ENCODE measurements at places on chromosomes 5 and 9.

DNA sequence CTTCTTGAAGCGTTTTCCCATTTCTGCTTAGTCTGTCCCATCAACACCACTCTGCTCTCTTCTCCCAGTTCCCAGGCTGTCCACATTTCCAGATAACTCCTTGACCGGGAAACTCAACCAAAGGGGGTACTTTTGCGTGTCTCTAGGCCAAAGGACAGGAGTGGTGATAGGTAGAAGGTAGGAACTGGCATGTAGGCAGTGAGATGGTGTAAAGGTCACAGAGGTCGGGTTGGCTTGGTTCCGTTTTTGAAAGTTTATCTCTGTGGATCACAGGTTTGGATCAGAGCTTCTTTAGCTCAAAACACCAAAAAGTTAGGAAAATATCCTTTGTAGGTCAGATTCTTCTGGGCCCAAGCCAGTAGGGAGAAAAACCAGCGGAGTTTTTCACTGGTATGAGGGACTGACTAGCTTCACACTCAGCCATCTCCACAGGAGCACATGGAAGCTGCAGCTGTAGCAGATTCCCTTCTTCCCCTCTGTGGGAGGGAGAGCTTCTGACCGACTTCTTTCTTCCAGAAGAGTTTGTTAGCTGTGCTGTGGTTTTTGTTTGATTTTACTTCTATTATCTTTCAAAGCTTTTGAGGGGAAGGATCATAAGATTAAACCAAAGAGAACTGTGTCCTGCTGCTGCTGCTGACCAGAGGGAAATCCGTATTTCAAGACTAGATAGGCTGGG is 98.4 kb upstream of the DMRT1 start:
- DNase-seq, result no peak

DNA sequence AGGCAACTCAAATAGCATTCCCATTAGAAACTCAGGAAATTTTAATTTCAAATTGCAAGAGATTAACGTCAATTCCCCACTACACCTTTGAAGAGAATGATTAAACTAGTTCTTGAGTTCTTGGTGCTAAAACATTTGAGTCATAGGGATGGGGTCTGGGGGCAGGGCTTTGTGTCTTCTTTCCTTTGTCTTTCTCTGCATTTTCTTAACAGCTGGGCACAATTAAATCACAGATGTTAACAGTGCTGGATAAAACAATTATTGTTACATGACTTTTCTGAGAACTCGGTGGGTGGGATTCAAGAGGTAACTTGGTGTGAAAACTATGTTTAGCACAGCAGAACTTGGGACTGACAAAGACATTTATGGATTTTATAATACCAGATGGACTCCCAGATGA is 351.9 kb upstream of the TNC start:
- peak; percentile 5 for DNase-seq

GRCh38 chr9:124242331-124243194 is 15.2 kb upstream of the NEK6 start:
- no peak for DNase-seq

DNA sequence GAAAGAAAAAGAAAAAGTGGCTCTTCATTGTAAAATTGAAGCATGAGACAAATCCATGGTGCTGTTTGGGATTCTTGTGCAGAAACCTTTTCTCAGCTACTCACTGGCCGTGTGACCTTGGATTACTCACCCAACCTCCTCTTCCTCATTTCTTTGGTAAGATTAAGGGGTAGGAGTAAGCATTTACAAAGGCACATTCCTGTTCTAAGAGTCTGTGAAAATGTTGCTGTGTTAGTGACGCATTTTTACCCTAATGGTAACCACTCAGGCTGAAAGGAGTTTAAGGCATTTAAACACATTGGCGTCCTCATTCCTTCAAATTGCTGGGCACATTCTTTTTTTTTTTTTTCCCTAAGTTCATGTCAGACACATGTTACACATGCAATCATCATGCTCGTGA is 4.3 kb downstream of the RAI14 start:
- no peak for DNase-seq

DNA sequence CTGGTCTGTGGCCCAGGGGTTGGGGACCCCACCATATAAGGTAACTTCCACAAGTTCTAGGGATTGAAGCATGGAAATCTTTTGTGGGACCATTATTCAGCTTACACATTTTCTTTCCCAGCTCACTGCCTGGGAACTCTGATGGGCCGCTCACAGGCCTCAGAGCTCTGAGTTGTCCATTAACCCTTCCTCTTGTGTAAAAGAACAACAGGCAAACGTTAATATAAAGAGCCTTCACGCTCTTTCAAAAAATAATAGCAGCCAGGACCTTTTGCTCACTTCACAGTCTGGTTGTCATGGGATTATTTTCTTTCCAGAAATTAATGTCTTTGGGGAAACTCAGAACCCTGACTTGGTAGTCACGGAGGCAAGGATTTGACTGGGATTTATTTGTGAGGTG is 443.3 kb downstream of the AGTPBP1 start:
- no peak for DNase-seq

GRCh38 chr5:180112181-180112861 is 40.8 kb upstream of the RNF130 start:
- no peak for DNase-seq

DNA sequence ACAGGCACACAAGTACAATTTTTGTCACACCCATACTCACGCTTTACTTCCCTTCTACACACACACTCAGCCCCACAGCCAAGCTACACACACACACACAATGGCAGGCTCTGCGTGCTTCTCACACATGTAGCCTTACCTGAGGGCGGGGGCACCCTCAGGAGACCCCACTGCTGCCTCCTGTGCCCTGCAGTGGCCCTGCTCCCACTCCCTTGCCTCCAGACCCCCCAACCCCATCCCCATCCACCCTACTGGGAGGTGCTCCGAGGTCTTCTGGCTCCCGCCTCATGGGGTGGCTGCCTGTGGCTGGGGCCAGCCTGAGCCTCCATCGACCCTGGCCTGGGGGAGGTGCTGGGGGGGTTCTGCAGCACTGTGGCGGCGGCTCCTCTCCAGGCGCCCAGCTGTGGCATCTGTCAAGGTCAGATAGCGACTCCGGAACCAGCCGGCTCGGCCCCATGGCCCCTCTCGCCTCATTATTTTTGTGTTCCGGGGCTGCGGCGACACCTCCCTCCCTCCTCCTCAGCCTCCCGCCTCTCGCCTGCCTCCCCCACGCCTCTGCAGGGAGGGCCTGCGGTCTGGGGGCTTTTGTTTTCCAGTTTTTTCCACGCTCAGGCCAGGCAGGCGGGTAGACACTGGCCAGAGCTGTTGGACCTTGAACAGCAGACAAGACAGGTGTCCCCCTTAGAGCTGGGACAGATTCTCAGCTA is 21.7 kb downstream of the CXXC5 start:
- no peak for DNase-seq

DNA sequence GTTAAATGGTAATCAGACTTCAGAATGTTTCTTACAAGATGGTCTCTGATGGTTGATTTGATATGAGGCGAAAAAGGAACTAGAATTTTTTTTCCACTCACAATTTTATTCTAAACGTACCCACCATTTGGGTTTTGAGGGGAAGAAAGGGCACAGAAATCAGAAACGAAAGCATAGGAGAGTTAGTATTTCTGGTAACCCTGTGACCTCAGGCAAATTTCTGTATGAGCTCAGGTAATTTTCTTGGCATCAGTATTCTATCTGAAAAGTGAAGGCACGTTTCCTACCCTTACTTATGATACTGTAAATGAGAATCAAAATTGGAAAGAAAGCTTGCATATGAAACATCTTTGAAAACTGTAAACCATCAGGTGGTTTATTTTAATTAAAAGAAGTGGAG is 26.5 kb downstream of the TMEFF1 start:
- DNase-seq, result no peak

DNA sequence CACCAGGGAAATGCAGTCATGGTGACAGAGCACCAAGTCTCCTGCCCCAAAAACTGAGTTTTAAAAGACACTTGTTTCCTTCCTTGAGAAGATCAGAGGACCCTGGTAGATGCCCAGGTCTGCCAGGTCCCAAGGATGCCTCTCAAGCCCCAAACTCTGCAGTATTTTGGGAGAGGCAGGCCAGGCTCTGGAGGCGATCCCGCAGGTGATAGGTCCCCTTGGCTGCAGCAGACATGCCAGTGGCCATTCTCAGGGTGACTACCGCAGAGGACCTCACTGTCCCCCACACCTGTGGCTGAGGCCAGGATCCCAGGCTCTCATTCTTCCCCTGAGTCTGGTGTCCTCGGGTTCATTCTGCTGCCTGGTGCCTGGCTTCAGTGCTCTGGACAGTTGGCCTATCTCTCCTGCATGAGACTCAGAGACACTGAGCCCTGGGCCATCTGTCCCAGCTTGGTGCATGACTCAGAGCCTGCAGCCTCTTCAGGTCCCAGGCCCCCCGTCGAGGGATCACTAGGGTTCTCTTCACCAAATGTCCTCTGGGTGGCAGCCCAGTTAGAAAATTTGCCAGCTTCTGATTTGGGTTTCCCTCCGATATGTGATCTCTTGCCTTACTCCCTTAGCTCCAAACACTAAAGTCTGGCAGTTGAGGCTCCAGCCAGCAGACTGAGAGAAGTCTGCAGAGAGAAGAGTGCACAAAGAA is 59.7 kb upstream of the GARNL3 start:
- no peak for DNase-seq

DNA sequence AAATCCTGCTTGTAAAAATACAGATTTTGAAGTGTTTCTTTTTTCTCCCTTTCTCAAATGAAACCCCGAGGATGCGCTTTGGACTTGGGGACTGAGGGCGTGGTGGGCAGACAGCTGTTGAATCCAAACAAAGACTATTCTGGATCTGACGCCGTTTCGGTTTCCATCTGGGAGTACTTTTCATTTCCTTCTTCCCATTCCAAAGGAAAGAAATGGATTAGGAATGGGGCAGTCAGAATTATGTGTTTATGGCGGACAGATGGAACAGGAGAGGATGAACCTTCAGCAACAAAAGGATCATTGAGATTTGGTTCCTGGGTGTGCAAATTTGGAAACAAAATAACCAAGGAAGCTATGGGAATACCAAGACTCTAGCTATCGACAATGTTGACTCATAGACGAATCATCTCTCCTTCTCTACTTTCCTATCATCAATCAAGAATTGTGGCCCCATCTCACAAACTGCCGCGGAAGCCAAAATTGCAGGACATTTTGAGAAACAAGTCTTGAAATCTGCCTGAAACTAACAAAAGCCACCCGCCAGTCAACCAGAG is 300.6 kb downstream of the PARP8 start:
- no peak for DNase-seq

GRCh38 chr5:145544401-145544800 is 290.7 kb downstream of the PRELID2 start:
- DNase-seq, result no peak

DNA sequence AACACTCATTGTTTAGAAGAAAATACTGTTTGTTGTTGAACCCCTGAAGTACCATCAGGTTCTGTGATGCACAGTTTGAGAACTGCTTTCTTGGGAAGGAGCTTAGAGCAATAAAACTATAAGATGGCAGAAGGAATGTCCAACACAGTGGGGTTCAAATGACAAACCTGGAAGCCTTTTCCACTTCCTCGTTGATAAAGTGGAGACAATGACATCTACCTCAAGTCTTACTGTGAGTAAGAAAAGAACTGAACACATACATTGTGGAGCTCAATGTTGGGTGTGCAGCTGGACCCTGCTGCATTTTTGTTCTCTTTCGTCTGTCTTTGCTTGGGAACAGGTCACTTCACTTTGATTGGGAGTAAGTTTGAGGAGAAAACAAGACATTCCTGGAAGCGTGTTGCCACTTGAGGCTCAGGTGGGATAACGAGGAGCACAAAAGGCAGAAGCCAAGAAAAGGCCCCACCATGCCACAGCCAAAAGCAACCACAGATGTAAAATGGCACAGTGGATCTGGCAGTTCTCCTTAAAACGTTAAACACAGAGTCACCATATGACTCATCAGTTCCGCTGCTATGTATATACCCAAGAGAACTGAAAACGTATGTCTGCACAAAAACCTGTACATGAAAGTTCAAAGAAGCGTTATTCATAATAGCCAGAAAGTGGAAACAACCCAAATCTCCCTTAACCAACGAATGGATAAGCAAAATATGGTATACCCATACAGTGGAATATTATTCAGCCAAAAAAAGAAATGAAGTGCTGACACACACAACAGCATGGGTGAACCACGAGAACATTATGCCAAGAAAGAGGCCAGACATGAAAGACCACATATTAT is 42.9 kb upstream of the SUB1 start:
- DNase-seq, result peak; percentile 64

DNA sequence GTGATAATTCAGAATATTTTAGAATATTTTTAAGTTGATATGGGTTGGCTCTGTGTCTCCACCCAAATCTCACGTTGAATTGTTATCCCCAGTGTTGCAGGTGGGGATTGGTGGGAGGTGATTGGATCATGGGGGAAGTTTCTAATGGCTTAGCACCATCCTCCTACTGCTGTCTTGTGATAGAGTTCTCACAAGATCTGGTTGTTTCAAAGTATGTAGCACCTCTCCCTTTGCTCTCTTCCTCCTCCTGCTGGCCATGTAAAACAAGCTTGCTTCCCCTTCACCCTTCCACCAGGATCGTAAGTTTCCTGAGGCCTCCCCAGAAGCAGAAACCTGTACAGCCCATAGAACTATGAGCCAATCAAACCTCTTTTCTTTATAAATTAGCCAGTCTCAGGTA is 214.6 kb upstream of the C9orf72 start:
- DNase-seq, result no peak

GRCh38 chr9:34589636-34590380 is at the start of gene CNTFR:
CNTFR (minus strand) TSS chr9:34589724; CDS start chr9:34568981, 20,743 bp downstream.
- no peak for DNase-seq

DNA sequence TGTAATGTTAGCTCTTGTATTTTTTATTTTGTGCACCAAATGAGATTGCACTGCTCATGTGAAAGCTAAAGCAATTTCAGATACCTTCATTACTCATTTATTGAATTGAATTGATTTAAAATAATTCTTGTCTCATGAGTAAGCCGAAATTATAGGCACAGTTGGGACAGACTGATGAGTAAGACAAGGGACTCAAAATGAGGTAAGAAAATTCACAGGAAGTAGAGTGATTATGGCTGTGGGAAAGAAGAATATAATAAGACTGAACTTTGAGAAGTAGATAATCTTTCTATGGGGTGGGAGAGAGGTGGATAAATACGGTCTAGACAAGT is 51.1 kb downstream of the NUDT12 start:
- peak; percentile 60 for DNase-seq

DNA sequence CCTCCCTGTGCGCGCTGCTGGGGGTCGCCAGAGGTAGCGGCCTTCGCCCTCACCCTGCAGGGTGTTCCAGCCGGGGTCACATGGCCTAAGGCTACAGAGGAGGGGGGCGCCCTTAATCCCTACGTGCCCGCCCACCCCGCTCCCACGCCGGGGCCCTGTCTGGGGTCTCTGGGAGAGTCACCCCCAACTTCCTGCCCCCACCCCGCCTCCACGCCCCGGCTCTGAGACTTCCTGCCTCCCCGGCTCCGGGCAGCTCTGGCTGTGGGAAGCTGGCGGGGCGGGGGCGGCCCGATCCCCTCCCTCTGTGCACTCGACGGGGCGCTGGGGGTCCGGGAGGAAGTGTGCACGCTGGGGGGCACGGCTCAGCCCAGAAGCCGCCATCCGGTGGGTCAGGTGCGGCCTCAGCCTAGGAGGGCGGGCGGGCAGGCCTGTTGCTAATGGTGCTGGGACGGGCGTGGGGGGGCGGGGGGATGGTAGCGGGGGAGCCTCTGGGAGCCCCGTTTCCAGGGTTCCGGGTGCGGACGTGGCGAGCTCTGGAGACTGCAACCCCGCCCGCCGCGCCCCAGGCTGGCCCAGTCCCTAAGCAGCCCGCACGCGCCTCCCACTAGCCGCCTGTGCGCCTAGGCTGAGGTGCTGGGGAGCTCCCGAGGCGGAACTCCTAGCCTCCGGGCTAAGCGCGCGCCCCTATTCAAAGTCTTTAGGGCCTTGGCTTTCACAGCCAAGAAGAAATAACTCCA is 61.6 kb downstream of the CXXC5 start:
- no peak for DNase-seq

- no peak for DNase-seq
These were observed 81.3 kb downstream of the OXCT1 start for GRCh38 chr5:41788941-41789368.

Data from HS-5 (cell line).